Stimulated activated CD4-positive, alpha-beta T cell treated with anti-CD3 and anti-CD28 coated beads, Interleukin-2, amount 100 ng/mL, for 48 hours (primary cell): ENCODE measurements at places on chromosomes 12 and 14.

DNA sequence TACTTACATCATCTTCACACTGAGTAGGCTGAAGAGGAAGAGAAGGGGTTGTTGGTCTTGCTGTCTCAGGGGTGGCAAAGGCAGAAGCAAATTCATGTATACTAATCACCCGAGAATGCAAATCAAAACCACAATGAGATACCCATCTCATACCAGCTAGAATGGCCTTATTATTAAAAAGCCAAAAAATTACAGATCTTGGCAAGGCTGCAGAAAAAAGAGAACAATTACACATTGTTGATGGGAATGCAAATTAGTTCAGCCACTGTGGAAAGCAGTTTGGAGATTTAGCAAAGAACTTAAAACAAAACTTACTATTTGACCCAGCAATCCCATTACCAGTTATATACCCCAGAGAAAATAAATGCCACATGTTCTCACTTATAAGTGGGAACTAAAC, 154.9 kb downstream of the SEC23A start:
- no peak for DNase-seq

GRCh38 chr14:104554608-104555429, 24.7 kb upstream of the C14orf180 start:
- no peak for DNase-seq

DNA sequence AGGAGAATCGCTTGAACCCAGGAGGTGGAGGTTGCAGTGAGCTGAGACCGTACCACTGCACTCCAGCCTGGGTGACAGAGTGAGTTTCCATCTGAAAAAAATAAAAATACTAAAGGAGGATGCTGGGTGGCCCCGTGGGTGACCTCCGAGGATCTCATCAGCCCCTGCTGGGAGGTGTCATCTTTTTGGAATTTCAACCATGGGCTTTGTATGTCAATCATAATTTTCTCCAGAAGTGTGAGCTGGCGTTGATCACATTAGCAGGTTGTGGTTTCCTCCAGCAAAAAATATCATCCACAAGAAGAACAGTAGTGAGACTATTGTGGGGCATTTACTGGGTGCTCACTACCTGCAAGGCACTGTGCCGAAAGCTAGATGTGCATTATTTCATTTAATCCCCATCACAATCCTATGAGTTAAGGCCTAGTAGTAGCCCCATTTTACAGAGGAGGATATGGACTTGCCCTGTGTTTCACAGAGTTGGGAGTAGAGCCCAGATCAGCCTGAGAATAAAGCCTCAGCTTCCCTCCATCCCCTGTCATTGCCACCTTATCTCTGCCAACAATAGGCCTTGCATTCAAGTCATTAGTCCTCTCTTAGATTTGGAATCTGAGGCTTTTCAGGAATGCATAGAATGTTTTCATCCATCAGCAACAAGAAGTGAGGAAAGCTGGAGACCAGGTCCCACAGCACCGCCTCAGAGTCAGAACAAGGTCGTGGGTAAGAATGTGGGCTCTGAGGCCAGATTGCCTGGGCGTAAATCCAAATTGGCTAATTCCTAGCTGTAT, 39.8 kb downstream of the SVOP start:
- DNase-seq: no peak

DNA sequence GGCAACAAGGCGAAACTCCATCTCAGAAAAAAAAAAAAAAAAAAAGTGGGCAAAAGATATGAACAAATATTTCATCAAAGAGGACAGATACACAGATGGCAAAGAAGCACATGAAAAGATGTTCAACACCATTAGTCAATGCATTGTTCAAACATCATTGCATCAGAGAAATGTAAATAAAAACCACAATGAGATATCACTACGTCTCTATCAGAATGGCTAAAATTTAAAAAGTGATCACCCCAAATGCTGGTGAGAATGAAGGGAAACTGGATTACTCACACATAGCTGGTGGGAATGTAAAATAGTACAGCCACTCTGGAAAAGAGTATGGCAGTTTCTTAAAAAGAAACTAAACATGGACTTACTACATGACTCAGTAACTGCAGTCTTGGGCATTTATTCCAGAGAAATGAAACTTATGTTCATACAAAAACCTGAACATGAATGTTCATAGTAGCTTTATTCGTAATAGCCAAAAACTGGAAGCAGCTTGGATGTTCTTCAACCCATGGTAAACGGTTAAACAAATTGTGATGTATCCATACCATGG, 3.6 kb downstream of the L2HGDH start:
- DNase-seq: no peak

DNA sequence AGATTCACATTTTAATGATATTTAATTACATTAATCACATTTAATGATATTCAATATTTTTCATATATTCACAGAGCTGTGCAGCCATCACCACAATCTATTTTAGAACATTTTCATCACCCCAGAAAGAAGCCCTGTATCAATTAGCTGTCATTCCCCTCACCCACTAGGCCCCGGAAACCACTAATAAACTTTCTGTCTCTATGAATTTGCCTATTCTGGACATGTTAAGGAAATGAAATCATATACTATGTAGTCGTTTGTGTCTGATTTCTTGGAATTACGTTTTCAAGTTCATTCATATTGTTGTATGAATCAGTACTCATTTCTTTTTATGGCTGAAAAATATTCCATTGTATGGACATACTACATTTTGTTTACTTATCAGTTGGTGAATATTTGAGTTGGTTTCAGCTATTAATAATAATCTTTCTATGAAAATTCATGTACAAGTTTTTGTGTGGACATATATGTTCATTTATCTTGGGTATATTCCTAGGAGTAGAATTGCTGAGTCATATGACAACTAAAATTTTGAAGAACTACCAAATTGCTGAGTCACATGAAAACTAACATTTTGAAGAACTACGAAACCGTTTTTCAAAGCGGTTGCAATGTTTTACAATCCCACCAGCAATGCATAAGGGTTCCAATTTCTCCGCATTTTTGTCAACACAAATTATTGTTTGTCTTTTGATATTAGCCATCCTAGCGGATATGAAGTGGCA, 11.7 kb upstream of the OTOGL start:
- DNase-seq: no peak

GRCh38 chr12:22209422-22209821, 125.1 kb downstream of the ST8SIA1 start:
- DNase-seq: no peak

GRCh38 chr12:26011099-26011498, 52.6 kb downstream of the RASSF8 start:
- no peak for DNase-seq

DNA sequence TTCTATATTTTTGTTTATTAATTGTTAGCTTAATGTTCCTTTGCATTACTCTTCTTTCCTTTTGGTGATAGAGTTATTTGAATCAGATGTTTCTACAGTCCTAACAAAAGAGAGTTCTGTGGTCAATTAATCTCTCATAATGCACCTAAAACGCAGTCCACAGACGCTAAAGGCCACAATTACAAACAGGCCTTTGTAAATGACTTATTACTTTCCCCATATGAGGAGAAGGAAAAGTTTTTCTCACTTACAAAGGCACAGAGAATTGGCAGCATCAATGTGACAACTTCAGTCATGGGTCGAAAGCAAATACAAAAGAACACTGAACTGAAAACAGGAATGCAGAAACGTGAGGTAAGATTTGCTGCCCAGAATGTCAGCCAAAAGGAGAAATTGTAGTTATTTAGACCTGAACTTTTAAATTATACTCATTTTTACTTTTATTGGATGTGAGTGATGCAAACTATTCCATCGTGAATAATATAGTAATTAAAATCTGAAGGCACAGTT, 142.0 kb upstream of the SYT10 start:
- DNase-seq: no peak

DNA sequence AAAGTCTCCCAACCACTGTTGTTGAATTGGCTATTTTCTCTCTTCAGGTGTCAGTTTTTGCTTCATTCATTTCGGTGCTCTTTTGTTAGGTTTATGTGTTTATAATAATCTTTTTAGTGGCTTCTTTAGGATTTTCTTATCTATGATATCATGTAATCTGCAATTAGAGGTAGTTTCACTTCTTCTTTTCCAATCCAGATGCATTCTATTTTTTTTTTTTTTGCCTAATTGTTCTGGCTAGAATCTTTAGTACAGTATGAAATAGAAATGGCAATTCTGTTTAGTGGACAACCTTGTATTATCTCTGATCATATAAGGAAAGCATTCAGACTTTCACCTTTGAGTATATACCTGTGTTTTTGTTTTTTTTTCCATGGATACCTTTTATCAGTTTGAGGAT, 17.4 kb downstream of the CNOT2 start:
- DNase-seq: no peak

GRCh38 chr12:18261906-18262305, 588 bp downstream of the PIK3C2G start:
- DNase-seq: no peak

DNA sequence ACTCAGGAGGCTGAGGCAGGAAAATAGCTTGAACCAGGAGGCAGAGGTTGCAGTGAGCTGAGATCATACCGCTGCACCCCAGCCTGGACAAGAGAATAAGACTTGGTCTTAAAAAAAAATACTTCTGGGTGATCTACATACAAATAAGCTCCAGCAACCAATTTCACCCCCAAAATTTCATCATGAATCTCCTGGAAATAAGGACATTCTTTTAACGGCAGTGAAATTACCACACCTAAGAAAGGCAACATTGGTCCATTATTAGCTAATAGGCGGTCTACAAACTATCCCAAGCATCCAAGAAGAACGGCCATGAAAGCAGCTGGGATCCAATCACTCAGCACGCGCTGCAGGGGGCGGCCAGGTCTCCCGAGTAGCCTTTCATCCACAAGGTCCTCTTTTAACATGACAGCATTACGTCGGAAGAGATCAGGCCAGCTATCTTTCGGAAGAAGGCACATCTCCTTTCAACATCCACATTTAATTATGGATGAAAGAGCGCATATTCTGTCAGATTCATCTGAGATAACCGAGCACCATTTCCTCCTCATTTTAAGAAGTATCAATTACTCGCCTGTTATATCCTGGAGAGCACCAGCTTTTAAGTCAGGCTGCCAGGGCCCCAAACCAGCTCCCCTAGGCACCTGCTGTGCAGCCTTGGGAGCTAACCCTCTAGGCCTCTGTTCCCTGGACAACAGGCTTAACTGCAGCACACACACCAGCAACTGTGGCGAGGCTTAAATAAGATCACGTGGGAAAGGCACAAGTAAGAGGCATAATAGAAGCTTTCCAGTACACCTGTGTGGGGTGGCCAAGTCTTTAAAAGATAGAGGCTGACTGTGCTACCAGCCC, 4.2 kb downstream of the SLC15A4 start:
- DNase-seq: no peak

- DNase-seq: no peak
Measured at GRCh38 chr12:52715416-52715815, 12.1 kb upstream of the KRT77 start.

DNA sequence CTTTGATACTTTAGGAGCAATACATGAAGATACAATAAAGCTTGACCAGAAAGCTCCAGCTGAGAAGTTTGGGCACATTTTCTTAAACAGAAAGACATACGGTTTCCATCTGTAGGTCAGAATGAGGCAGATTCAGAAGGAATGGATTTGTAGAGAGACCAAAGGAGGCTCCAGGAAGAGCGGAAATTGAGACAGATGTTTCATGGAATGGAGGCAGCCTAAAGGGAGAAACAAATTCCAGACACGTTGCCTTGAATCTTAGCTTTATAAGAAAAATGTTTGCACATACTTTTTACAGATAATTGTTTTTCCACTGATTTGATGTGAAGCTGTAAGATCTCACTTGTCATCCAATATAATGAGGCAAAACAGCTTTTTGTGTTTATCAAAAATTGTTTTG, 24.8 kb downstream of the EPYC start:
- DNase-seq: no peak

- no peak for DNase-seq
Measured at GRCh38 chr12:121060149-121061001, 21.3 kb upstream of the OASL start.

DNA sequence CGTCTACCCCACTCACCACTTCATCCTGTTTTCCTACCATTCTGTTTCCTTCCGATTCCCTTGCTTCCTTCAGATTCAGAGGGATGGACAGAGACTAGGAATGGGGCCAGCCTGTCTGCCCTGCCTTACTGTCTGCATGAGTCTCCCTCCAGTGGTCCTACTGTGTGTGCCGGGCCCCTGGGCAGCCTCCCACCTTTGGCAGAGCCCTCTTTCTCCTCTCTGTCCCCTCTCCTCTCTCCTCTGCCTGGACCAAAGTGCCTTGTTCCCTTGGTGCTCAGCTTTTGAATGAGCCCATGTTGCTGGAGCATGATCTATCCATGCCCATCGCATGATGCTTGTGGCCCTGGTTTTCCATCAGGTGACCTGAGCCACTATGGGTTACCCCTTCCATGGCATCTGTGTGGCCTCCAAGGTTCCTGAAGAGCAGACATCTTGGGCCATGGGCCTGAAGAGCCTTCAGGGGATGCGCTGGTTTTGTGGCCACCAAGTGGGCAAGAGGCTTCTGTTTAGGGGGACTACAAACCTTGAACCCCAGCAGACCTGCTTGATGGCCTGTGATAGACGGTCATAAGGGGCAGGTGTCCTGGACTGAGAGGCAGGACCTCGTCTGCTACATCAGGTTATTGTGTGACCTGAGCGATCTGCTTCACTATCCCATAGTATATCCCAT, 54.2 kb upstream of the BCL11B start:
- no peak for DNase-seq

DNA sequence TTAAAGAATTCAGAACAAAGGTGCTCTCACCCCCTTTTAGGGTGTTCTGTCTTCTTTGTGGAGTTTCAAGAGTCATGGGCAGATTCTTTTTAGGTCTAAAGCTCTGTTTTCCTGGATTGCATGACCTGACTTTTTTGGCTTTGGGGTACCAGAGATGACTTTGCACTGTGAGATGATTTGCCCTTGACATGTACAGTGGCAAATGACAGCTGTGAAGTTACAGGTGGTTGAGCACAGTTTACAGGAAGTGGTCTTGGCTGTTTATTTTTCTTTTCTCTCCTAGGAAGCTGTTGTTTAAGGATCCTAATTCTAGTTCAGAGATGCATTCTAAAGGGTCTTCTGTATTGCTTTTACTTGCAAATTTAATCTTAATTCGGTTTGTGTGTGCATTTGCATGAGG, 83.8 kb upstream of the METAP2 start:
- DNase-seq: no peak

DNA sequence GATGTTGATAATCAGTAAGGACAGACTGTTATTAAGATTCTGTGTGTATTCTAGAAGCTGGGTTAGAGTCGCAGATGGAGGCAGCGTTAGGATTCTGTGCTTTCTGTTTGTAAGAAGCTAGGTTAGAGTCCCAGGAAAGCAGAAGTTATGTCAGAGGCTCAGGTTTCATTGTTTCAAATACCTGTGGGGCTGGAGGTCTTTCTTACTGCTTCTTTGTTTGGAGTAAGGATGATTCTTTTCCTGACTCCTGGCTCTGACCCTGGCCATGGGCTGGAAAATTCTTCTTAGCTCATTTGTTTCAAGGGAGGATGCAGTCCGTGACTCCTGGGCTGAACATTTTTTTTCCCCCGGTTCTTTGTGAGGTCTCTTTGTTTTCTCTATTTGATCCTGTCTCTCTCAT, 5.2 kb downstream of the MUCL1 start:
- no peak for DNase-seq
